ENCODE measurements at places on chromosomes 16 and 17.
A peak's percentile ranks its signal among the peaks of the same experiment; 100 is the strongest.

DNA sequence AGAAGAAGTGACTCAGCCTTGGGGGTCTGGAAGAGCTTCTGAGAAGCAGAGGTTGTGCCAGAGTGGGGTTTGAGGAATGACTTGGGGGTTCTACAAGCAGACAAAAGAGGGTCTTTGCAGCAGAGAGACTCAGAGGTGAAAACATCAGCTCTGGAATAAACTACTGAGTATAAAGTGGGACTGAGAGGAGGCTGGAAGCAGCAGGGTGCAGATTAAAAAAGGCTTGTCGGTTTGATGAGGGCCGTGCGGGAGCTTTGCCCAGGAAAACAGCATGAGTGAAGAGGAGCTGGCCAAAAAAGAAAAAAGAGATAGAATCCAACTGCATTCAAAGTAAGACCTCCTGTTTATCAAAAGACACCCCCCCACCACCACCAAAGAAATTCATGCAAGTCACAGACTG is 13.1 kb upstream of the ACE start:
- no peak for DNase-seq

GRCh38 chr17:36861531-36861930 is 75.7 kb upstream of the LHX1 start:
- peak; percentile 64 for DNase-seq

DNA sequence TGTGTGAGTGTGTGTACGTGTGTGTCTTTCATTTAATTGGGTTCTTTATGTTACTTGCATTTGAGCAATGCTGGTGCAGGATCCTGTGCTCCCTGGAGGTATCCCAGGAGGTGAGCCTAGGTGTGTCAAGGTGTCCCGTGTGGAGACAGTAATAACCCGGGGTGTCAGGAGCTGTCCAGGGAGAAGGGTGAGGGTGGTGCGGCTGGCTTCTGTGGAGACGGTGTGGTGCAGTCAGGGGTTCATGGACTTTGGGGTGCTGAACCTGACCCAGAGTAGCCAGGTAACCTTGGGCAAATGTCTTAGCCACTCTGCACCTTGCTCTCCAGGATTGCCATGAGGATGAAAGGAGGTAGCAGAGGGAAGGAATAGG is 7.4 kb upstream of the ELAC2 start:
- no peak for DNase-seq

- DNase-seq, result peak; percentile 51
Measured at GRCh38 chr17:7235693-7236665, 1.7 kb upstream of the DVL2 start.

DNA sequence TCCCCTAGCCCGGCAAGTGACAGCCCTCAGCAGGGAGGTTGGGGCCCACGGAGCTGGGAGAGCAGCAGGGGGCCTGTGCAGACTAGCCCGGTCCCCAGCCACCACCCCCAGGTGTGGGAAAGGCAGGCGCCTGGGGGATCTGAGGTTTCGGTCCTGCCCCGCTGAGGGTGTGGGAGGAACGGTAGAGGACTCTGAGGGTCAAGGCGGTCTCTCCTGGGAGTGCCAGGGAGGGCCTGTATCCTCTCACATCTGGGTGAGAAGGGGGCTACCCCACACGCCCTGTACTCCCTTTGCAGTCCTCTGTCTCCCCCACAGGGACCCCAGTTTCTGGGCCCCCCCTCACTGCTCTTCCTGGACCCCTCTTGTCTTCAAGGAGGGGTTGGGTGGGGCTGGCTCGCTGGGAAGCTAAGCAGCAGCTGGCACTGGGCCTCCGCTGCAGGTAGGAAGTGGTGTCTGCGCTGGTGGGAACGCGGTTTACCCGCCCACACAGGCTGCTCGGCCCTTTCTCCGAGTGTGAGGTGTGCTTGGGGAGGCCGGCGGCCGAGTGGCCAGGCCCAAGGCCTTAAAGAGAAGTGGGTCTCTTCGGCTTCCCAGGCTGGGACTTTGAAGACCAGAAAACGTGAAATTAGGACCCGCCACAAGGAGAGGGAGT is 15.4 kb downstream of the CD7 start:
- no peak for DNase-seq

- DNase-seq, result no peak
Measured at GRCh38 chr17:8072729-8073461, 14.6 kb downstream of the ALOX12B start.

- DNase-seq, result no peak
Measured at GRCh38 chr17:45703348-45703747, 80.8 kb upstream of the CRHR1 start.

DNA sequence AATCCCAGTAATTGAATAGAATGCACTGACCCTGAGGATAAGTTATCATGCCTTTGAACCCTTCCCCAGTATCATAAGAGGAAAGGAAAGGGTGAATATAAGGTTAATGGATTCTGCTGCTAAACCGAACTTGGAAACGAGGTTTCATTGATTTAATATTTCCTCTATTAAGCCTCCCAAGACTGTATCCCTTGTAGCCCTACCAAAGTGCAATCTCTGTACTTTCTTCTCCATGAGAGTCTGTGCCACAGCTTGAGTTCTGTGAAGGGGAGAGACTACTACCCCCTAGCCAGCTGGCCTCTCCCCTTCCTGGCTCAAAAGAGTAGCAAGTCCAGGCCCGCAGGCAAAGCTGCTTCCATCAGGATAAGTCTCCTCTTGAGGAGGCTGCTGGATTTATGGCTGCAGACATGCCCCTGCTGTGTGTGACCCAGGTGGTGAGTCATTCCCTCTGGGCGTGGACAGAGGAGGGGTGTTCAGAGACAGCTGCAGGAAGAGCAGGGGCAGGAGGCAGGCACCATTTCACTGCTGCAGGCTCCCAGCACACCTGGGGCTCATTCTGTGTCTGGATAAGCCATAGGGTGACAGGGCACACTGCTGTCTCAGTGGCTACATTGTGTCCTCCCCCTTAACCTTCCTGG is 58.4 kb downstream of the TOM1L2 start:
- DNase-seq, result peak; percentile 88

- DNase-seq, result peak; percentile 54
Measured at GRCh38 chr16:66924527-66925321, 611 bp downstream of the RRAD start.

DNA sequence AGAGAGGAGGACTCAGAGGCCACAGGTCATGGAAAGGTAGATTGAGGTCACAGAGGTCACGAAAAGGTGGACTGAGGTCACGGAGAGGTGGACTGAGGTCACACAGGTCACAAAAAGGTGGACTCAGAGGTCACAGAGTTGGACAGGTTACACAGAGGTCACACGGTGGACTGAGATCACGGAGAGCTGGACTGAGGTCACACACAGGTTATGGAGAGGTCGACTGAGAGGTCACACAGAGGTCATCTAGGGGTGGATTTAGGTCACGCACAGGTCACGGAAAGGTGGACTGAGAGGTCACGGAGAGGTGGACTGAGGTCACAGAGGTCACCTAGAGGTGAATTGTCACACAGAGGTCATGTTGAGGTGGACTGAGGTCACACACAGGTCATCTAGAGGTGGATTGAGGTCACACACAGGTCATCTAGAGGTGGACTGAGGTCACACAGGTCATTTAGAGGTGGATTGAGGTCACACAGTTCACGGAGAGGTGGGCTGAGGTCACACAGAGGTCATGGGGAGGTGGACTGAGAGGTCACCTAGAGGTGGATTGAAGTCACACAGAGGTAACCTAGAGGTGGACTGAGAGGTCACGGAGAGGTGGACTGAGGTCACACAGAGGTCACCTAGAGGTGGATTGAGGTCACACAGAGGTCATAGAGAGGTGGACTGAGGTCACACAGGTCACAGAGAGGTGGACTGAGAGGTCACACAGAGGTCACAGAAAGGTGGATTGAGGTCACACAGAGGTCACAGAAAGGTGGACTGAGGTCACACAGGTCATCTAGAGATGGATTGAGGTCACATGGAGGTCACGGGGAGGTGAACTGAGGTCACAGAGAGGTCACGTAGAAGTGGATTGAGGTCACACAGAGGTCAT is 26.7 kb upstream of the JPT2 start:
- DNase-seq, result no peak

- no peak for DNase-seq
Measured at GRCh38 chr17:40473573-40474365, 27.7 kb downstream of the TNS4 start.

DNA sequence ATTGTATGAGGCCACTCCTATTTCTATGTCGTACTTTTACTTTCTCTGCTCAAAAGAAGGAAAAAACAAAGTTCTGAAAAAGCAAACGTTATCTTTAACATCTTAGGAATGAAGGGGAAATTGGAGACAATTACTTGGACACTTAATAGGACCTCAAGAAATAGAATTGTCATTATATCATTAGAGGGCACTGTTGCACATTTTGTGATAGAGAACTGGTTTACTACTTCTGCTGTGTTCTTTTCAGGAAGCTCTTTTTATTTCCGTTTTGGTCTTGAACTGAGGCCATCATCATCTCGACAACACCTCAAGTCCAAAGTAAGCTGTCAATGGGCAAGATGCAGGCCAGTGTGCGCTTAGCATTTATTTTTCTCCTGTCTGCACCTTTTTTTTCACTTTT is 14.6 kb downstream of the COG4 start:
- no peak for DNase-seq

DNA sequence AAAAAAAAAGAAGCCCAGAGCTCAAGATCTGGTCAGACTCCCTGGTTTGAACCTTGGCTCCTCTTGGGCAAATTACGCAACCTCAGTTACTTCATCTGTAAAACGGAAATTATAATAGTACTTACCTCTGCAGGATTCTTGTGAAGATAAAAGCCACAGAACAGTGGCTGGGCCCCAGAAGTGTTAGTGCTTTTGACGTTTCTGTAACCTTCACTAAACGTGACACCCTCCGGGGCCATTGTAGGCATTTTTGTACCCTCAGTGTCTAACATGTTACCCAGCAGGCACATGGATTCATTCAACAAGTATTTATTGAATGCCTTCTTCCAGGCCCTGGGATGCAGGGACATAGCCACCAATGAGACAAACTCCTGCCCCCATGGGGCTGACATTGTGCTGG is 58.0 kb downstream of the PITPNC1 start:
- peak; percentile 19 for DNase-seq

DNA sequence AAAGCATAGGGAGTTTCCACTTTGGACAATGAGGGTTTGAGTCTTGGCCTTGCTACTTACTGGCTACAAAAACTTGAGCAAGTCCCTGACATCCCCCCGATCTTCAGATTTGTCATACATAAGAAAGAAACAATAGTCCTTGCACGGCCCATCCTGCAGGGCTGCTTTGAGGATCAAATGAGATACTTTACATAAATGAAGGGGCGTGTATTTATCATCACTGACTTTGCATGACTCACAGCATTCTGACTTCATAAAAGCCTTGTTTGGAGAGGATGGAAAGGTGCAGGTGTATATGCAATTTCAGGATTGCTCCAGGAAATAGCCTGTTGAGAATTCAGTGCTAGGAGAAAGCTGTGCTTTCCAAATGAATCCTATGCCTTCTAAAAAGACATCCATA is 465.0 kb upstream of the MAF start:
- DNase-seq, result peak; percentile 39

- no peak for DNase-seq
Measured at GRCh38 chr17:34511265-34511664, 68.1 kb upstream of the TMEM132E start.

GRCh38 chr16:73063854-73064211 is 15.9 kb upstream of the ZFHX3 start:
- no peak for DNase-seq

- DNase-seq, result no peak
Measured at GRCh38 chr17:50217591-50217990, 16.2 kb upstream of the COL1A1 start.

DNA sequence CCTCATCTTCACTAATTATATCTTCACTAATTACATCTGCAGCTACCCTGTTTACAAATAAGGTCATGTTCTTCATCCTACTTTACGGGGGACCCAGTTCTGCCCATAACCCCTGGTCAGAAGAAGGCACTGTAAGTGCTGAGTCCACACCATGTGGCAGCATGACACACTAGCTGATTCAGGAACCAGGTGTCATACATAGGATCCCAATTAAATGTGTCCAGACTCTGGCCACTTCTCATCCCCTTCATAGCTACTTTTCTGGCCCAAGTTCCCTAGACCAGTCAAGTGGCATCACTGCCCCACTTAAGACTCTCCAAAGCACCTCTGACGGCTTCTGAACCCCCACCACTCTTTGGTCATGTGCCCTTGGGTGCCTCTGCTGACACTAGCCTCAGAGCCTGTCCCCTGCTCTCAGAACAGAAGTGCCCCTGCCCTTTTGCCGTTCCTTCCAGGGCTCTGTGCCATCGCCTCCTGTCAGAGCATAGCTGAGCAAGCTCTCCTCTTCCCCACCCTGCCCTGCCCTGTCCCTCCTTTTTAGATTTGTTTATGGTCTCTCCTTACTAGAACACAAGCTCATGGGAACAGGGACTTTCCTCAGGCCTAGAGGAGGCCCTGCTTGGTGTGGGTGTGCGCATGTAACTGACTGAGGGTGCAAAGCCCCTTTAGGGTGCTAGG is 61.1 kb downstream of the B9D1 start:
- DNase-seq, result no peak

DNA sequence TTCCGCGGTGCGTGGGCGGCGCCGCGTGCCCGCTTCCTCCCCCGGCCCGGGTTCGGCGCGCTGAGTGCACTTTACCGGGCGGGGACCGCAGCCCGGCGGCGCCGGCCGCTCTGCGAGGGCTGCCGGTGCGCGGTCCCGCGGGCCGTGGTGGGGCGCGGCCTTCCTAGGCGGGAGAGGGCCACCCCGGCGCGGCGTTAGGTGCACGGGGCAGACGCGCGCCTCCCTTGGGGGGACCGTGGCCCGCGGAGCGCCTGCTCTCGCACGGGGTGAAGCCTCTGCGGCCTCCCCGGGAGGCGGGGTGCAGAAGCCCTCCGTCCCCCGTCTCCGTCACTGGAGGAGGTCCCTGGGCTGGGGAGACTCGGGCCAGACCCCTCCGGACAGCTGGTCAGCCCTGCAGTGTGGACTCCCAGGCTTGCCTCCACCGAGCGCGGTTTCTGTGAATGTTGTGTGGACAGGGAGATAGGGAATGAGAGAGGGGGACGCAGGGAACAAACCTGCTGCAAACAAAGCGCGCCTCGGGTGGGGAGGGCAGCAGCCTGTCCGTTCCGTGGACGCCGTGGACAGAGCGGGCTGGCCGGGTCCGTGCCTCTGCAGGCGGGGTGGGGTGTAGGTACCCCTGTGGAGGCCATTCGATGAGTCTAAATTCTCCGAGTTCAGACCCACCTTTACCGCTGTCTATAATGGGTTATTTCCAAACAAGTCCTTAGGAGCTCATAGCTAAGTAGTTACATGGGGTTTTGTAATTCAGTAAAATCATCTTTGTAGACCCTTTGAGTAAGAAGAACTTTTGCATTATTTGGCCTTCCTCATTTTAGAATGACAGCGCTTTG is 721 bp downstream of the TBCD start:
- DNase-seq, result peak; percentile 30

DNA sequence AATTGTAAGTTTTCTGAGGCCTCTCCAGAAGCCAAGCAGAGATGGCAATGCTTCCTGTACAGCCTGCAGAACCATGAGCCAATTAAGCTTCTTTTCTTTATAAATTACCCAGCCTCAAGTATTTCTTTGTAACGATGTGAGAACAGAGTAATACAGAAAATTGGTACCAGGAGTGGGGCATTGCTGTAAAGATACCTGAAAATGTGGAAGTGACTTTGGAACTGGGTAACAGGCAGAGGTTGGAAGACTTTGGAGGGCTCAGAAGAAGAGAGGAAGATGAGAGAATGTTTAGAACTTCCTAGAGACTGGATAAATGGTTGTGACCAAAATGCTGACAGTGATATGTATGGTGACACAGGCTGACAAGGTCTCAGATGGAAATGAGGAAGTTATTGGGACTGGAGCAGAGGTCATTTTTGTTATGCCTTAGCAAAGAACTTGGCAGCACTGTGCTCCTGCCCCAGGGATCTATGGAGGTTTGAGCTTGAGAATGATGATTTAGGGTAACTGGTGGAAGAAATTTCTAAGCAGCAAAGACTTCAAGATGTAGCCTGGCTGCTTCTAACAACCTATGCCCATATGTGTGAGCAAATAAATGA is 23.1 kb downstream of the PRDM7 start:
- DNase-seq, result no peak

- no peak for DNase-seq
Measured at GRCh38 chr16:81588326-81589081, 143.9 kb downstream of the CMIP start.
